ENCODE measurements at places on chromosomes 5 and 9.

DNA sequence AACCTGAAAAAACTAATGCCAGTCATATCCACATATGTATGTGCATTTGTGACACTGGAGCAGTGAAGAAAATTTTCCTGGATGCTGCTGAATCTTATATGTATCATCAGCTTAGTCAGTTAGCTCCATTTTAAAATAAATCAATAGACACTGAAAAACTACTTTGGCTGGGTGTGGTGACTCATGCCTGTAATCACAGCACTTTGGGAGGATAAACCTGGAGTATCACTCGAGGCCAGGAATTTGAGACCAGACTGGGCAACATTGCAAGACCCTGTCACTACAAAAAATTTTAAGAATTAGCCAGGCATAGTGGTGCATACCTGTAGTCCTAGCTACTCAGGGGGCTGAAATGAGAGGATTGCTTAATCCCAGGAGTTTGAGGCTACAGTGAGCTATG, 511.0 kb upstream of the TLE4 start:
- DNase-seq = no peak

DNA sequence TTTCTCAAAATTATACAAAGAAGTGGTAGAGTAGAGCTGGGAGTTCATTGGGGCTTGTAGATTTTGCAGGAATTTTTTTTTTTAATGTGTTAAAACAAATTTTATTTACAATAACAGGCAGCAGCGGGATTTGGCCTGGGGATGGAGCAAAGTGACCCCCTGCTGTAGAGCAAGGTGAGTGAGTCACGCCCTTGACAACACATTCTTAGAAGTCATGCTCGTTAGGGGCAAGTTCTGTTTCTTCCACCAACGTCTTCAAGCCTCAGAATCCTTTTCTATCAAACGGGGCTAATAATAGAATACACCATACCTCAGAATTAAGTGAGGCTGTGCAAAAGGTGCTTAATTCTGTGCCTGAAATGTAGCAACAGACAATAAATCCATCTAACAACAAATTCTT, 1.1 kb upstream of the ANKDD1B start:
- no peak for DNase-seq

DNA sequence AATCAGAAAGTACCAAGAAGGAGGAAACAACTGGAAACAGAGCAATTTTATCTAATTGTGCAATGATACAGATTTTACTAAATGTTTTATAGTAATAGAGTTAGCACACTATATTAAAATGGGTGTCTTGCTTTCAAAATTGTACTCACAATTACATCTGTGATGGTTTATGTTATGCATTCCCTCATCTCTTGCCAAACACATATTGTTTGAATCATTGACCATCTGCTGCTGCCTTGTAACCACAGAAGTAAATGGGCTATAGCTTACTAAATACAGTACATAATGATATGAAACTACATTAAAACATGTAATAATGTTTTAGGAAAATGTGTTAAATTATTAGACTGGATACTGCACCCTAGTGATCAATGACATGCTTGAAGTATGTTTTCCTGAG, 158.1 kb downstream of the SLC25A46 start:
- no peak for DNase-seq

DNA sequence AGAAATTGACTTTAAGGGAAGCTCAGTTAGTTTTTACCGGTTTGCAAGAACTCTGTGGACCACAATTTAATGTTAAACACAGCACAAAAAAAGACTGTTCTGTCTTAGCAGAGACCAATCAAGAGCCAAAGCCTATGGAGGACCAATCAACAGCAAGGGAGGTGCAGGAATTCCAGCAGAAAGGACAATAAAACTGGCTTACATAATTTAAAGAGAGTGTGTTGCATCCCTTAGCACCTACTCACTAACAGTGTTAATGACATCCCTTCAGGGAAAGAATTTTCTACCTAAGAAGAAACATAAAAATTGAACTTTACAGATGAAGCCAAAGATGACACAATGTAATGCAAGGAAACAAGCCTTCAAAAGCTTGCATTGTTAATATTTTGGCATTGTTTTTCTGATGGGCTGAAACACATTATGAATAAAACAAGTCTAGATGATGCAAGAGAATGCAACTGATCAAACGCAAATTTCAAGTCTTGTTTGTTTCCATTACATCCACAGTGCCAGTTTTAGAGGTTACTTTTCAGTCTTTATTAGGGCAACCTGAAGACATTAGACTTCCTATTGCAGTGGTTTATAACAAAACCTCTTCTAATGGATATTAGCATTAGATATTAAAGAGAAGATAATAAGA, 111.3 kb upstream of the FST start:
- no peak for DNase-seq

DNA sequence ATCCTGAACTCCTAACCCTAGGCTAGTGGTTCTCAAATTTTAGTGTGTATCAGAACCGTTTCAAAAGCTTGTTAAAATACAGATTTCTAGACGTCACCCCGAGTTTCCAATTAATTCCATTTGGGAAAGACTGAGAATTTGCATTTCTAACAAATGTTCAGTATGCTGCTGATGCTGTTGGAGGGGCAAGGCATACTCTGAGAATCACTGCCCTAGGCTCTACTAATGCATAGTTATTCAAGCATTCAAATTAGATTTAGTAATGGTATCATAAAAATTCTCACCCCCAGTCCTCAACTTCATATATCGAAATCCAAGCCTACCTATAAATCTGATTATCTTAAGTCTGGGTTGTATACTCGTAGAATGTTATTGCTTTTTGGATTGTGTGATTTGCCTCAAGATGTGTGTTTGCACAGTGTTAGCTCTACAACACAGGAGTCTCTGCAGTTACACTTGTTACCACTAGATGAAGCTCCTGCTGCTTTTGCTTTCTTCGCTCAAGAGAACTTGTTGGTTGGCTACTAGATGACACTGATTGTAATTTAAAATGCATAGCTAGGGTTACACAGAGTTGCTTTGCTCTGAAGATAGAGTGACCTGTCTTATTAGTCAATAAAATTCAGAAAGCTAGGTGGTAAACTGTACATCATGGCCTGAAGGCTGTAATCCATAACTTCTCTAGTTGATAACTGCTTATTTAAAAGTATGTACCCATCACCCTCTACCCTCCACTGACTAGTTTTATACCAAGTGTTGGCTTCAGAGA, 7.5 kb upstream of the ERAP2 start:
- no peak for DNase-seq

- DNase-seq = no peak
These were observed 9.3 kb upstream of the MEGF9 start for GRCh38 chr9:120723565-120723964.

GRCh38 chr9:81264516-81264915, 424.8 kb downstream of the TLE1 start:
- DNase-seq = no peak

- DNase-seq = no peak
These were observed 16.5 kb downstream of the GRXCR2 start for GRCh38 chr5:145856285-145856818.

Measured in hypothalamus (tissue), 51 donors.